ENCODE measurements at places on chromosomes 3 and 15.

DNA sequence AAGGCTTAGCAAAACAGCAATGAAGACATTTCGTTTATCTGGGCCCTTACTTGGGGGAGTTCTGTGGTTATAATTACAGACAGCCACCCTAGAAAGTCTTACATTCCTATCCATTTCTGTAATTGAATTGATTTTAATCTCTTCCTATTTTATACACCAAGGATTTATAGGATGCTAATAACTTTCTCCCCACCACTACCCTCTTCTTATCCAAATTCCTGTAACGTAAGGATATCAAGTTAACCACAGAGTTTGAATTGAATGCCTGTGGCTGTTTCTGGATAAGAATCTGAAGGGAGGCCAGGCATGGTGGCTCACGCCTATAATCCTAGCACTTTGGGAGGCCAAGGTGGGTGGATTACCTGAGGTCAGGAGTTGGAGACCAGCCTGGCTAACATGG lies 78.6 kb downstream of the MLH1 start:
- DNase-seq = no peak

DNA sequence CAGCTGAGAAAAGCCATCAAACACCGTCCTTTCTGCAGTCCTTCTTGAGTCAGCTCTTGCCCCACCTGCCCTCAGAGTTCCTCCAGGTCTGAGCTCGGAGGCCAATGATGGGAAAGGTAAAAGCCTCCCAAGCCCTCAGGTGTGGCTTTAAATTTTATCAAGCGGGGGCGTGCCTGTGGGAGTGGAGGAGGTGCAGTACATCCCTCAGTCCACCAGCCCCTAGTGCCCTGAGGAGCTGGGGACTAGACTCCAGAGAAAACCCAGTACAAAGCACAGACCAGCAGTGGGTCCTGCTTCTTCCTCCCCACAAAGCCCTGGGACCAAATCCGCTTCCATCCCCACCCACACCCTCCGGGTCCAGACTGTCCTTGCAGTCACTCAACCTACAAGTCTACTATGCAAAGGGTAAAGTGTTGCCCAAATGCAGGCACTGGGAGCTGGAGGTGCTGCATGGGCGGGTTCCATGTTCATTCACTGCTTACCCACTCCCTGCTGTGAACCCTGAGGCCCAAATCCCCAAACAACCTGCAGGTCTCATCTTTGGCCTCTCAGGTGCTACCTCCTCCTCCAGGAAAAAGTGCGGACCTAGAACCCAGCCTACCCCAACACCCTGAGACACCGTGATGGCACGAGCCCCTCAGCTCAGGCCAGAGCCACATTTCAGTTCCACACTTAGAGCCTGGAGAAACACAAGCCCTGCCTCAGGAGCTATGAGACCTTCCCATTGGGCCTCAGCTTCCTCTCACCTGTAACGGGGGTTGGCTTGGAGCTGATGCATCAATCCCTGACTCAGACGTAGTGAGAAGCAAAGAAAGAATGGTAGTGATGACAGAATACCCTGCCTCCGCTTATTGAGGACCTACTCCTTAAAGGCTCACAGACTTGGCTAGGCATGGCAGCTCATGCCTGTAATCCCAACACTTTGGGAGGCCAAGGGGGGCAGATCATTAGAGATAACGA lies 2.4 kb downstream of the PFKFB4 start:
- DNase-seq = no peak

DNA sequence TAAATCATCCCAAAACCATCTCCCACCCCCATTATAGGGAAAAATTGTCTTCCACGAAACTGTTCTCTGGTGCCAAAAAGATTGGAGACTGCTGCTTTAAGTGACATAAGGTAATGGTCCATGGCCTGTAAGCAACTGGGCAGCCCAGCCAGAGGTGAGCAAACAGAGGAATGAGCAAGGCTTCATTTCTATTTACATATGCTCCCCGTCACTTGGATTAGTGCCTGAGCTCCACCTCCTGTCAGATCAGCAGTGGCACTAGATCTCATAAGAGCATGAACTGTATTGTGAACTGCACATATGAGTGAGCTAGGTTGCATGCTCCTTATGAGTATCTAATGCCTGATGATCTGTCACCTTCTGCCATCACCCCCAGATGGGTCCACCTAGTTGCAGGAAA lies 1159.8 kb upstream of the ALCAM start:
- no peak for DNase-seq

GRCh38 chr3:3923619-3924018 lies 124.4 kb downstream of the LRRN1 start:
- DNase-seq = no peak

DNA sequence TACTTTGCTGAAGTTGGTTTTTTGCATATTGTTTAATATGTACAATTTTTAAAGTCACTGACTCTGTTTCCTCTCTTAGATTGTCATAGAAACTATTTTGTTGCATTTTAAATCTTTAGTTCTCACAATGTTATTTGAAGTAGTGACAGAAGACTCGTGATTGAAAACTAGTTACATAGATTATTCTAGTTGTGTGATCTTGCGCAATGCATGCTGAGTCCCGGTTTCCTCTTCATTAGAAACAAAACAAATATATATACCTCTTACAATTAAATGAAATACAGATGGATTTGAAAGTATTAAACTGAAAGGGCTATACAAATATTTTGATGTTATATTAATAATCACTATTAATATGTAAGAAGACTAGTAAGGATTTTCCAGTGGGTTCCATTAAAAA lies 333.0 kb downstream of the LPP start:
- DNase-seq = no peak

DNA sequence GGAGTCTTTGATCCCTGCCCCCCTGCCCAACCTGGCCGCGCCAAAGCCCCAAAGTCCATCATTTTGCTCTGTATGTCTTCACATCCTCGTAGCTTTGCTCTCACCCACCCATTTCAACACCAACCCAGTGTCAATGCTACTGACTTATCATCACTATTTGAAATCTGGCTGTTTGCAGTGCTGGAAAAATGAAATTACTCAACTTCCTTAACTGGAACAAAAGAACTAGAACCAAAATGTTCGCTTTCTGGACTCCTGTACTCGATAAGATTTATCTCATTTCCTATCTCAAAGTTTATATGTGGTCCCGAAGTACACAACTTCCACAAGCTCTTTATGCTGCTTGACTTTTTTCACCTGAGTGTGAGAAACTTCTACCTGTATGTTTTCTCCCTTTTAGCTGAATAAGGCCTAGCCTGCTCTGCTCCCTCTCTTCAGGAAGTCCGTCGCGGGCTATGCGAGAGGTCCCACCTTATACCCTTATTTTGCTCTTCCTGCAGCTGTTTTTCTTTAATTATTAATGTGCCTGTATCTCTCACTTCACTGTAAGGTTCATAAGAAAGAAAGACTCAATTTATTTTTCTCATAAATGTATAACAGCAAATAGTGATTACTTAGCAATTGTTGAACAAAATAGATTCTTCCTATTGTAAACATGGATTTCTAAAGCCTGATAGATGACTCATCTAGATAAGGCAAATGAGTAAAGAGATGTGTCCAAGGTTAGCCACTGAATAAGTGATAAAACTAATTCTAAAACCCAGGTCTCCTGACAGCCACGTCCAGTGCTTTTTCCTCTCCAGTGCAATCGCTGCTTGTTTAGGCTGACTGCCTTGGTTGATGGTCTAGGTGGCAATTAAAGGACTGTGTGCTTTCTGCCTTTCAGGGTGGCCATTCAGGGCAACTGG lies 464.1 kb upstream of the TPRG1 start:
- no peak for DNase-seq

- DNase-seq = no peak
These were observed 198.9 kb downstream of the AGBL1 start for GRCh38 chr15:86278586-86278985.

GRCh38 chr3:123122525-123123315 lies 55.9 kb downstream of the PDIA5 start:
- DNase-seq = no peak

DNA sequence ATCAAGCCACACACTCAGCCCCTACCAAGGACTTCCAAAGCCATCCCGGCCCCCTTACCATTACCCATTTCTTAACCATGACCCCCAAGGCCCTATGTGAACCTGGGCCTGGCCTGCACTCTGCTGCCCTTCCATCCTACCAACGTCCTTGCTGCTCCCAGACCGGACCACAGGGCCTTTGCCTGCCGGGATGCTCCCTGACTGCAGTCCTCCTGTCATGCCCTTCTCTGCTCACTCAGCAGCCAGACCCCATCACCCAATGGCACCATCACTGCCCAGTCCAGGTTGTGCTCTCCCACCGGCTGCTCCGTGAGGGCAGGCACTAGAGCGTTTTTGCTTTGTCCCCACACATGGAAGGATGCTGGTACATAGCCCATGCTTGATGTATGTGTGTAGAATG lies 73.7 kb downstream of the OCA2 start:
- DNase-seq = no peak

DNA sequence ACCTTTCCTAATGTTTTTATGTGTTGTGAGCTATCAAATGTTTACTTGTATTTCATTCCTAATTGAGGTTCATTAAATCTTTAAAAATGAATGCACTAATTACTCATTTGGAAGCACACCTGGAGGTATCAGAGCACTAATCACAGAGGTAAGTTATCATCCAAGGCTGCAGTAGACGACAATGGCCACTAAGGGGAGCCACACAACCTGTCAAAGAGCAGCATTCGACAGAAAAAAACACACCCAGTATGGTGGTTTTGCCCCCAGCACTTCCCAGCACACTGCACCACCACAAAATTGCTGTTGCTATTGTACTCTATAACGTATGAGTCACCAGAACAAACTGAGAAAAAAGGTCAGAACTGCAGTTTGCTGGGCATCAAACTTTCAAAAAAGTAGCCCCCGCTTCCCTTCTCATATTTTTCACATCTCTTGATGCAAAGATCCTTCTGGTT lies 205.9 kb upstream of the IGF1R start:
- DNase-seq = peak; percentile 20

- no peak for DNase-seq
These were observed 5.4 kb upstream of the IGF2BP2 start for GRCh38 chr3:185830018-185830797.

- DNase-seq = no peak
These were observed 507.5 kb downstream of the SHQ1 start for GRCh38 chr3:72340476-72341379.

DNA sequence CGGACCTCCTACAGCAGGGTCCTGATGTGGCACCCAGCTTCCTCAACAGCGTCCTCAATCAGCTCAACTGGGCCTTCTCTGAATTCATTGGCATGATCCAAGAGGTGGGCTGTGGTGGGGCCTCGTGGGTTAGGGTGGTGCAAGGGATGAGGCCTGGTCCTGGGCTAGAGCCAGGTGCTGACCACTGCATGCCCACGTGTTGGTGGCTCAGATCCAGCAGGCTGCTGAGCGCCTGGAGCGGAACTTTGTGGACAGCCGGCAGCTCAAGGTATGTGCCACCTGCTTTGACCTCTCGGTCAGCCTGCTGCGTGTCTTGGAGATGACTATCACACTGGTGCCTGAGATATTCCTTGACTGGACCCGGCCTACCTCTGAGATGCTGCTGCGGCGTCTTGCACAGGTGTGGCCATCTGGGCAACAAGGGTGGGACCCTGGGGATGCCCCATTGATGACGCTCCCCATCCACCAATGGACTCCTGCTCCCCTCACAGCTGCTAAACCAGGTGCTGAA lies 3.8 kb downstream of the AMIGO3 start:
- no peak for DNase-seq

GRCh38 chr3:60931452-60931851 lies 319.8 kb downstream of the FHIT start:
- DNase-seq = no peak

- DNase-seq = no peak
These were observed 244.4 kb upstream of the GOLGA6L4 start for GRCh38 chr15:83991163-83991562.

GRCh38 chr15:66251065-66251789 lies 2.3 kb downstream of the MEGF11 start:
- no peak for DNase-seq

- no peak for DNase-seq
These were observed 32.6 kb downstream of the SEC22C start for GRCh38 chr3:42549131-42549530.

GRCh38 chr3:69542089-69542804 lies 156.4 kb upstream of the FRMD4B start:
- DNase-seq = no peak

DNA sequence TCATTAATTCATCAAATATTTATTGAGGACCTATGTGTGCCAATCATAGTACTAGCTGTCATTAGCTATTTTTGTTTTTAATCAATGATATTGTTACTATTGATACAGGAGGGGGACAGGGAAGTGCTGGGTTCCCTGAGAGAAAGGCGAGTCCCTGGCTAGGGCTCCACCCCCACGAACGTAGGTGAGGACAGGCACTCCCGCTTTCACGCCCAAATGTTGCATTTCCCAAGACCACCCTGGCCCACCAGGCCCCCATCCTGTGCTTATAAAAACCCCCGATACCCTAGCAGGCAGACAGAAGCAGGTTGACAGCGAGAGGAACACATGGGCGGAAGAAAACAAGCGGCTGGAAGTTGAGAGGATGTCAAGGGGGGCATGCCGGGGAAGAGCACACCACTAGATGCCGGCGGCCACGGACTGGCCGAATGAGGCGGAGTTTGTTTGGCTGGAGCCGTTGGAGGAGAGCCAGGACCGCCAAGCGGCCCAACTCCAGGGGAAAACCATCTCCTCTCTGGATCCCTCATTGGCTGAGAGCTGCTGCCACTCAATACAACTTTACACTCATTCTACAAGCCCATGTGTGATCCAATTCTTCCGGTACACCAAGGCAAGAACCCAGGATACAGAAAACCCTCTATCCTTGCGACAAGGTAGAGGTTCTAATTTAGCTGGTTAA lies 798.7 kb upstream of the SEMA6D start:
- no peak for DNase-seq

- no peak for DNase-seq
These were observed 21.9 kb upstream of the LIPC start for GRCh38 chr15:58409861-58410260.

DNA sequence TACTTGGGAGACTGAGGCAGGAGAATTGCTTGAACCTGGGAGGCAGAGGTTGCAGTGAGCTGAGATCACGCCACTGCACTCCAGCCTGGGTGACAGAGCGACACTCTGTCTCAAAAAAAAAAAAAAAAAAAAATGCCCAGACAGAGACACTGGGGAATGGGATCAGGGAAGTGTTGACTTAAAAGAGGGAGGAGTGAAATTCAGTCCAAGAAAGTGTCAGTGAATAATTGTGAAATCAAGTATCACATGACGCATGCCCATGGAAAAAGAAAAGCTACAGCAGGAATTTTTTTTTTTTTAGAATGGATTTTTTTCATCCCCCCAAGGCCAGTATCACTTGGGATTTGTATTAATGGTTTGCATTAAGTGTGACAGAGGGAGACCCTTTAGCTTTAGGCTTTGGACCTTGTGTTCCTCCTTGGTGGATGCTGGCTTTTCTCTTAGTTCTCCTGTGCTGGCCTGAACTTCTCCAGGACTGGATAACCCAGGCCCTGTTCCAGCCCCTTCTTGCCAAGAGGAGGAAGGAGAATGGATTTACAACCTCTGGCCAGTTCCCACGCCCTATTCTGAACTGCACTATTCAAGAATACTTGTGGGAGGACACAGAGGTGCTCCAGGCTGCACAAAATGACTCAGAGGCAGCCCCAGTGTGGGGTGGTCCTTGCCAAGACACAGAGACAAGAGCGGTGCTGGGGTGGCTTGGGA lies 36.7 kb upstream of the ZNF774 start:
- no peak for DNase-seq

GRCh38 chr3:195666-196065 lies 897 bp upstream of the CHL1 start:
- no peak for DNase-seq

Data from stimulated activated CD8-positive, alpha-beta memory T cell treated with anti-CD3 and anti-CD28 coated beads, Interleukin-7, amount 100 ng/mL, for 24 hours (primary cell).